ENCODE measurements at places on chromosomes 12 and 14.

DNA sequence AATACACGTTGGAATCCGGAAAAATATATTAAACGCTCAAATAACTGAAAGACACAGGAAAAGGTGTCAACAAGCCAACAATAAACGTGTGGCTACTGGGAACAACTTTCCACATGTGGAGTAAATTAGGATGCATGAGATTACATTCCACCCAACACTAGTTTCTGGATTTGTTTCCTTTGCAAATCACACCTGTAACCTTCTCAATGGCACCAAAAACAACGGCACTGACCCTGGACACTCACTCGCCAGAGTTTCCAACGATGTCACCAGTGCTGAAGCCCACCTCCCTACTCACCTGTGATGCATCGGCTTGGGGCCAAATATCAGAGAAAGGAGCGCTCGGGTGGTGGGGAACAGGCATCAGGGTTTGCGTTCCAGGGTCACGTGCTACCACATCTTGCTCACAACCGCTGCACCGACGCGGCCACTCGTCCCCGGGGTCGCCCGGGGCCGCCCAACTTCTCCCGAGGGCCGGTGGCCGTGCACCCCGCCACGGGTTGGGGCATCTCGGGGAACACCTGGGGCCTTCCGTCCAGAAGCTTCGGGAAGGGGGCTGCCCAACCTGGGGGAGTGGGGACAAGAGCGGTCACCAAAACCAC, 629 bp downstream of the PRDM4 start:
- peak; percentile 12 for DNase-seq

- DNase-seq = no peak
Measured at GRCh38 chr12:96773031-96773430, 134.0 kb upstream of the NEDD1 start.

DNA sequence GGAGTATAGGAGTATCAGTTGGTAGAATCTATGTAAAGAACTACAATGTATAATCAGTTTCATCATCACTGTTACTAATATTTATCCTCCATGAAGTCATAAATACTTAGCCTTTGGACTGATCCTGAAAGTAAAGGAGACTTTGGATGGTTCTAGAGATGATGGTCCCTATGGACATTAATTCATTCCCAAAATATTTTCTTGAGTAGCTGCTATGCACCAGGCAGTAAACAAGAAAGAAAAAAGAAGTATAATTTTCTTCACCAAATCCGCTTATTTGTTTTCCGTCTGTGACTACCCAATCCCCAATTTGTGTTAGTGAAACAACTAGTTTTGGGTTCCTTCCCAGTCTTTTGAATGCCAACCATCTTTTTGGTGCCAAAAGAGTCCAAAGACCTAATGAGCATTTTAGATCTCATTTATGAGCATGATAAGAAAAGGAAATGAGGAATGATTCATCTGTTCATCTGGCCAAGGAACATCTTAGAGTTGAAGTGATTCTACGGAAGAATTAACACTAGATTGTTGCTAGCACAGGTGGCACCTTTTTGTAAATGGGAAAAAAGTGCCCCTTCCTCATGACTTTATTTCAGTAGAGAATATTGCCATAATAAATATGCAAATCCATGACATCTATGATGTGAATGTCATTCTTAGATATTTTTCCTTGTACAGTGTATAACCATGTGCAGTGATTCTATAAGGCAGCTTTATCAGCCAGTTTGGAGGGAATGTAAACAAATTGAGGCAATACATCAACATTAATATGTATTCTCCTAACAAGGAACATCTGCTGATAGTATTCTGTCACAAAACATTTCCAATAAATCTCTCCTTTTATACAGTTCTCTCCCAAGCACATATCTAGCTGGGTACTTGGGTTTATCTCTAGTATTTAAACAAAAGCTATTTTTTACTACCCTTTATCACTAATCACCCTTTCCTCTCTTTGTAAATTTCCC, 85.1 kb upstream of the CCDC91 start:
- DNase-seq = no peak

- DNase-seq = peak; percentile 29
Measured at GRCh38 chr12:34402228-34402898, 380.1 kb downstream of the ALG10 start.

DNA sequence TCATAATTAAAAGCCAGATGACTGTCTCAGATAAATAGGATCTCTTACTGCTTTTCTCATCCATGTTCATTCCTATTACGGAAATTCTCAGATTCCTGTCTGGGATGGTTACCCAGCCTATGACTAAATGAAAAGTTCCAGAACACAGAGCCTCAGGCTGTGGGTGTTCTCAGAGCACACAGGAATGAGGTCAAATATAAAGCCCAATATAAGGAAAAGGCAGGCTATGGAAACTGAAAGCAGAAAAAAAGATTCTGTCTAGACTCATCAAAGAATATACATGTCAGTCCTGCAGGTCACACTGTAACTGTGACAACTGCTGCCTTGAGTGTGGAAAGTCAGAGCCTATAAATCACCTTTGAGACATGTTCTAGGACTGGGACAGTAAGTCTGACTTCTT, 64.3 kb downstream of the DCAF5 start:
- no peak for DNase-seq

Data from stimulated activated effector memory CD8-positive, alpha-beta T cell treated with anti-CD3 and anti-CD28 coated beads, Interleukin-12 subunit alpha, Interleukin-12 subunit beta, amount 100 ng/mL, for 72 hours (primary cell).